ENCODE measurements at places on chromosomes 13 and 19.
A peak's percentile ranks its signal among the peaks of the same experiment; 100 is the strongest.

DNA sequence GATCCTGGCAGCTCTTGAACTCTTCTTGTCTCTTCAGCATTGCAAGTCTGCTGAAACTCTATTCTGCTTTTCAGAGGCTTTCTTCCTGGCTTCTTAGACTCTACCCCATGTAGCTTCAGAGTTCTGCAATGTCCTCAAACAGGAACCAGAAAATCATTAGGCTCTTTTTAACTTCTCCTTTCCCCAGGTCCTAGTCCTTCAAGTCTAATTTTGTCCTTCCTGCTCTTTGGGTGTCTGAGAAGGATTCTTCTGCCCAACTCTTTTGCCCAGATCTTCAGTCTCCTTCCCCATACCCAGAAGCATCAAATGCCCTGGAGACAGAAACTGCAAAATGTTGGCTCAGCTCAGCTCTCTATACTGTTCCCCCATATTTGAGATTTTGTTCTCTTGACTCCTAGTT is 50.0 kb upstream of the CALM3 start:
- no peaks in the 10 kb centered on the region for H3K36me3 ChIP-seq
- no peak overlapping the region for H3K4me3 ChIP-seq

DNA sequence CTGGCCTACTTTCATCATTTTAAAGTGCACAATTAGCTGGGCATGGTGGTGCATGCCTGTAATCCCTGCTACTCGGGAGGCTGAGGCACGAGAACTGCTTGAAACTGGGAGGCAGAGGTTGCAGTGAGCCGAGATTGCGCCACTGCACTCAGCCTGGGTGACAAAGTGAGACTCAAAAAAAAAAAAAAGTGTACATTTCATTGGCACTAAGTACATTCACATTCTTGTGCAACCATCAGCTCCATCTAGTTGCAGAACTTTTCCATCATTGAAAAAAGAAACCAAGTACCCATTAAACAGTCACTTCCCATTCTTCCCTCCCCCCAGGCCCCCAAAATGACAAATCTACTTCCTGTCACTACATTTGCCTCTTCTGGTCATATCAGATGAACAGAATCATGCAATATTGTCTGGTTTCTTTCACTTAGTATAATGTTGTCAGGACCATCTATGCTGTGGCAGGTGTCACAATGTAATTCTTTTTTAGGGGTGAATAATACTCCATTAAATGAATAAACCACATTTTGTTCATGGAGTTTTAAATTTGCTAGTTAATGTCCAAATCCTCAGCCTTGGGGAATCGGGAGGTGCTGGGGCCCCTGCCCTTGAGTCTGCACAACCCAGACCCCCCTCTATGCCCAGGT is 7.4 kb upstream of the SIGLEC11 start:
- peaks cover 16% of the 10 kb centered on the region for H3K27me3 ChIP-seq
- H3K4me3 ChIP-seq, result no peak overlapping the region
- H3K4me1 ChIP-seq, result no peaks in the 10 kb centered on the region
- H3K36me3 ChIP-seq, result no peaks in the 10 kb centered on the region

DNA sequence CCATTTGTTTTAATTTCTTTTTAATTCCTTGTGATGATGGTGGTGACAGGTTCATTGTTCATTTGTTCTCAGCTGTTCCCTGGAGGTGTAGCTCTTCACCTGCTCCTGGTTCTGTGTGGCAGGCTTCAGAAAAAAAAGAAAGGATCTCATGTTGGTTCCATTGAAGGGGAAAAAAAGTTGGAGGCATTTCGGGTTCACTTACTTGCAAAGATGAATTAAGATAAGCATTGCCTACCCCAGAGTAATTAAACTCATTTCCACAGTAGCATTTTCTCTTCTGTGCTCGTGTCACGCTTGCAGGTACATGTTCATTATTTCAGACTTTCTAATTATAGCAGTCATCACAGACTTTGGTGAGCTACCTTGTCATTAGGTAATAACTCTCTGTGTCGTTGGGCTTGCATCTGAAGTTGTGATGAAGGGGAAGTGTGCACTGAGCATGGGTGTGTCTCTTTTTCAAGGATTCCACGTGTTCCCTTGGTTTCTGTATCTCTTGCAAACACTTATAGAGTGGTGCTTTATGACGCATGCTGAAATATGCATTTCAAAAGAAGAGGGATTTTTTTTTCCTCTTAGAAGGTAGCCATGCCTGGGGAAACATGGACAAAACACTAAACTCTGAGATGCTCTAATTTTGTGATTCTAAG is 69.1 kb downstream of the MTUS2 start:
- H3K36me3 ChIP-seq, result no peaks in the 10 kb centered on the region
- no peak overlapping the region for H3K27ac ChIP-seq
- H3K4me1 ChIP-seq, result peaks cover 5% of the 10 kb centered on the region
- no peaks in the 10 kb centered on the region for H3K27me3 ChIP-seq
- H3K4me3 ChIP-seq, result no peak overlapping the region

DNA sequence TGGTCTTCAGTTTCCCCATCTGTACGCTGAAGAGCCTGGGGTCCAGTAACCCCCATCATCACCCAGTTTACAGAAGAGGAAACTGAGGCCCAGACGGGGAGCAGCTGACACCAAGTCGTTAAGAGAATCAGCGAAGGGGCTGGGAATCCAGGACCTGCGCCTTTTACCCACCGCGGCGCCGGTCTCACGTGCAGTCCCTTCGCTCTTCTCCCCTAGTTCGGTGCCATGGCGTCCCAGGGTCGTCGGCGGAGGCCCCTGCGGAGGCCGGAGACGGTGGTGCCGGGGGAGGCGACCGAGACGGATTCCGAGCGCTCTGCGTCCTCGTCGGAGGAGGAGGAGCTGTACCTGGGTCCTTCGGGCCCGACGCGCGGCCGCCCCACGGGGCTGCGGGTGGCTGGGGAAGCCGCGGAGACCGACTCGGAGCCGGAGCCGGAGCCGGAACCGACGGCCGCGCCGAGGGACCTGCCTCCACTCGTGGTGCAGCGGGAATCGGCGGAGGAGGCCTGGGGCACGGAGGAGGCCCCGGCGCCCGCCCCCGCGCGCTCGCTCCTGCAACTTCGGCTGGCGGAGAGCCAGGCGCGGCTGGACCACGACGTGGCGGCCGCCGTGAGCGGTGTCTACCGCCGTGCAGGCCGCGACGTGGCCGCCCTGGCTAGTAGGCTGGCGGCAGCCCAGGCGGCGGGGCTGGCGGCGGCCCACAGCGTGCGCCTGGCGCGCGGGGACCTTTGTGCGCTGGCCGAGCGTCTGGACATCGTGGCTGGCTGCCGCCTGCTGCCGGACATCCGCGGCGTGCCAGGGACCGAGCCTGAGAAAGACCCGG is 698 bp downstream of the BLOC1S3 start:
- peak overlapping the region; percentile 90 for H3K4me3 ChIP-seq
- peaks cover 1% of the 10 kb centered on the region for H3K36me3 ChIP-seq
- H3K27ac ChIP-seq, result peak overlapping the region; percentile 95
- H3K27me3 ChIP-seq, result no peaks in the 10 kb centered on the region

DNA sequence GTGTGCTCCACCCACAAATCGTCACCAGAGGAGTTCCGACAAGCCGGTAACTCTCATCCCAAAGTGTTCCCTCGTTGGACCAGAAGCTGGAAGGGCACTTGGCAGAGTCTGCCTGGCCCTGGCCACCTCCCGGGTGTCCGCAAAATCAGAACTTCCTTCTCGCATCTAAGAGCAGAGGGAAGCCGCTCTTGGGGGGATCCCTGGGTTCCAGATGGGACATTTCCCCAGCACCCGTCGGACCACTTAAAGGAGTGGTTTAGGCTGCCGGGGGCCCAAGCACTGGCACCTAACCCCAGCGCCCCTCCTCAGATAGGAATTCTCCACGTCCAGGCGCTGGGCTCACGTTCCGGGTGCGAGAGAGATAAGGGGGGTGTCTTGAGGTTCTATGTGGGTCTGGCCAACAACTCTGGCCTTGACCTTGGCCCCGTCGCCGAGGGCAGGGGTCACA is 857 bp upstream of the MAP2K7 start:
- no peaks in the 10 kb centered on the region for H3K36me3 ChIP-seq
- H3K4me3 ChIP-seq, result peak overlapping the region; percentile 75
- peak overlapping the region; percentile 96 for H3K27ac ChIP-seq
- peaks cover 19% of the 10 kb centered on the region for H3K4me1 ChIP-seq
- no peak for DNase-seq

GRCh38 chr13:42073683-42074082 is 25.2 kb downstream of the DGKH start:
- no peak overlapping the region for H3K4me3 ChIP-seq
- no peak overlapping the region for H3K27ac ChIP-seq

- DNase-seq, result no peak
- H3K27ac ChIP-seq, result peak overlapping the region; percentile 56
- H3K27me3 ChIP-seq, result peaks cover 12% of the 10 kb centered on the region
- H3K36me3 ChIP-seq, result no peaks in the 10 kb centered on the region
- H3K4me3 ChIP-seq, result no peak overlapping the region
Measured at GRCh38 chr19:5479958-5480357, 24.7 kb downstream of the ZNRF4 start.

- H3K4me3 ChIP-seq, result no peak overlapping the region
- H3K36me3 ChIP-seq, result no peaks in the 10 kb centered on the region
- no peaks in the 10 kb centered on the region for H3K4me1 ChIP-seq
- peaks cover 14% of the 10 kb centered on the region for H3K27me3 ChIP-seq
- no peak overlapping the region for H3K27ac ChIP-seq
Measured at GRCh38 chr13:111790621-111791020, 276.3 kb upstream of the SOX1 start.

GRCh38 chr19:29293292-29293691 is 80.3 kb upstream of the UQCRFS1 start:
- no peak overlapping the region for H3K27ac ChIP-seq
- H3K36me3 ChIP-seq, result no peaks in the 10 kb centered on the region
- H3K4me3 ChIP-seq, result no peak overlapping the region

- no peak for DNase-seq
- no peak overlapping the region for H3K27ac ChIP-seq
- no peaks in the 10 kb centered on the region for H3K36me3 ChIP-seq
Measured at GRCh38 chr19:48947258-48947542, 7.5 kb upstream of the BAX start.

- H3K27me3 ChIP-seq, result peaks cover 16% of the 10 kb centered on the region
- no peak overlapping the region for H3K4me3 ChIP-seq
- no peaks in the 10 kb centered on the region for H3K36me3 ChIP-seq
- no peak overlapping the region for H3K27ac ChIP-seq
- DNase-seq, result no peak
Measured at GRCh38 chr13:29474991-29475390, 120.5 kb downstream of the SLC7A1 start.

All from progenitor cell of endocrine pancreas (in vitro differentiated cells).